ENCODE measurements at places on chromosomes 7 and 10.
A peak's percentile ranks its signal among the peaks of the same experiment; 100 is the strongest.

GRCh38 chr7:93817004-93817403 lies 73.5 kb downstream of the TFPI2 start:
- DNase-seq, result peak; percentile 3

DNA sequence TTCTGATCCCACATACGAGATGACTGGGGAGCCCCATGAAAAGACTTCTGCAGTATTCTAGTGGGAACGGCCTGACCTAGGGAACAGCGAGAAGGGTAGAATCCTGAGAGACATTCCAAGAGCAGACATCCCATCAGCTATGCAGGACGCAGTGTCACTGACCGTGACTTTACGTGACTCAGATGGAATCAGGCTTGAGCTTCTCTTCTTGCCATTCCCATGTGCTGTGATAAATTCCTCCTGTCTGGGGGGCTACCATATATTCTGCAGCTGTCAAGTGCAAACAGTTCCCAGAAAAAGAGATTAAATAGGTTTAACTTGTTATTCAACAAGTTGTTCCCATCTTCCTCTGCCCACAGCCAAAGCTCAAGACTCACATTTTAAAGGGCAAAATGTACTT lies 73.1 kb upstream of the PDE1C start:
- DNase-seq, result no peak

DNA sequence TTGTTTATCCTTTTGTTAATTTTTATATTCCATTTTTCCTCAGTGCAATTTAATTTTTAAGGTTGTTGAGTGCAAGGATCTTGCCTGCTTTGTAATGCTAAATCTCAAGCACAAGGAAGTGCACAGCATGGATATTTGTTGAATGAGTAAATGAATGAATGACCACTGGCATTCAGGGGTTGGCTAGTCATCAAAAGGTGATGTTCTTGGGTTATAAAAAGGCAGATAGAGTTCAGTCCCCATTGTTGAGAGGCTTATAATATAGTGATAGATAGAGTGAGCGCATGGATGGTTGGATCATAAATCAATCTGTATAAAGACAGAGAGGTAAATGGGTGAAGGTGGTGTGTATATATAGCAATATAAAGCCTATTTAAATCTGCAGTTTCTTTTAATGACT lies 193.2 kb upstream of the KLF6 start:
- DNase-seq, result no peak

GRCh38 chr7:2759736-2760097 lies 71.7 kb downstream of the AMZ1 start:
- DNase-seq, result peak; percentile 5

DNA sequence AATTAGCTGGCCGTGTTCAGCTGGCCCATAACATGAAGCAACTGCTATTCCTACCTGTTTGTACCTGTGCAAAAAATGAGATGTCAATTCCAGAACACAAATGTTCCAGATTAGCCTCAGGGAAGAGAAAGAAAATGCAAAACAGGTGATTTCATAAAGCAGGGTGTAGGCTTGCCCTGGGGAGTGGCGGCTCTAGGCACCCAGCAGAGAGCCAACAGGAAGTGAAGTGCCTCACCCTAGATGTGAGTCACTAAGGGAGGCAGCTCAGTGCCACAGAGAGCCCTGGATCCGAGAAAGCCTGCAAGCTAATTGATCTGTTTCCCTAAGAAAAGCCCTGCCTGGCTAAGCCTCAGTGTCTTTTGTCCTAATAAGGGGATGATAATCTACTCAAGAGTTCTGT lies 240.0 kb downstream of the ARHGAP21 start:
- no peak for DNase-seq

GRCh38 chr10:66792441-66792840 lies 133.4 kb upstream of the LRRTM3 start:
- no peak for DNase-seq

DNA sequence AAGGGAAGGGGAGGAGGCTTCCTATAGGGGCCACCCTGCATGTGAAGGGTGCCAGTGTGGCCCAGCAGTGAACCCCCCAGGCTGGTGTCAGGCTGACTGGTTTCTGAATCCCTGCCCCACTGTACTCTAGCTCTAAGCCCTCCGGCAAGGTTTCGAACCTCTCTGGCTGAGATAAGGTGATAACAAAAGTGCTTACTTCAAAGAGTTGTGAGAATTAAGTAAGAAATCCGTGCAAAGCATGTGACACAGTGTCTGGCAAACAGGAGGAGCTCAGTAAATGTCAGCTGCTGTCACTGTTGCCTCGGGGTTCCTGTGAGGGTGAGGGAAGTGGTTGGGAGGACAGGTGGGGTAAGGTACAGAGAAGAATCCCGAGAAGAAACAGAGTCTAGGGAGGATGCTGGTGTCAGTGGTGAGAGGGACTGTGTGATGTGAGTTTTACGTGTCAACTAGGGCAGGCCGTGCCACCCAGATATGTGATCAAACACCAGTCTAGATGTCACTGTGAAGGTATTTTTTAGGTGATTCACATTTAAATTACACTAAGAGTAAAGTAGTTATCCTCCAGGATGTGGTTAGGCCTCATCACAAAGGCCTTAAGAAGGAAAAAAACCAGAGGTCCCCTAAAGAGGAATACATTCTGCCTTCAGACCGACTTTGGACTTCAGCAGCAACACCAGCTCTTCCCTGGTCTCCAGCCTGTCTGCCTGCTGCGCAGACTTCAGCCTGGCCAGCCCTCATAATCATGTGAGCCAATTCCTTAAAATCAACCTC lies 64.4 kb downstream of the BPGM start:
- no peak for DNase-seq

DNA sequence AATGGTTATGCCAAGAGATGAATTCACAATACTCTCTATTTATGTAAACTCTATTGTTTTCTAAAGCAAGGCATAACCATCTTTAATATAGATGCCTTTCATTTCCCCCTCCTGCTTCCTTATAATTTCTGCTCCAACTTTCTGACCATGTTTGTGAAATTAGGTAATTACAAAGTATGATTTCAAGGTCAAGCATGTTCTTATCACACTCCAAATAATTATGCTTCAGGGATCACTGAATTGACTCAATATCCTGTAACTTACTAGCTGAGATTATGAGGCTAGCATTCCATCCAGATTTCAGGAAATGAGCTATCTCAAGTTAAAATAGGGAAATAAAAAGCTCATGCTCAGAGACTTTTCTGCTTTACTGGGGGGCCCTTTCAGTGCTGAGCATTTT lies 655.9 kb upstream of the IGFBP3 start:
- no peak for DNase-seq

DNA sequence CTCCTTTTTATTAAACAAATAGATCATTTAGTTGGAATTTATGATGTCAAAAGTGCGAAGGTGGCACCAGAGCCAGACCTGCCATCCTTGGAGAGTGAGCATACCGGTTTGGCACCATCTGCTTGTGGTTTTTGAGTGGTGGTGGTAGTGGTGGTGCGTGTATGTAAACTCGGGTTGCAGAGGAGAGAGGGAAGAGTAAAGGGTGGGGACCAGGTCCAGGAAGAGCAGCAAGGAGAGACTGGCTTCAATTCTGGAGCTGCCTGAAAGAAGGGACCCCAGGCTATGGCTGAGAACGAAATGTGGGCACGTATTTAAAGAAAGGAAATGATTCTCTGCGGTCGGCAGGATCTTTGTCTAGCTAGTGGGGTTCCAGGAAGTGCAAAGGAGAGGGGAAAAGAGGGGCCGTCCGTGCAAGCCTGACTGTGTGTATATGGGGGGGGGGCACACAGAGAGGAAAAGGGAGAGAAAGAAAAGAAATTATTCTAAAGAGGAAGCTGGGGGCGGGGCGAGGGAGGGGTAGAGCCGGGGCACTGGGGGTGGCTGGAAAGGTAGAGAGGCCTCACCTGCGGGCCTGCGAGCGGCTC lies 448 bp upstream of the GOLGA7B start:
- DNase-seq, result peak; percentile 47

- DNase-seq, result no peak
Observed at GRCh38 chr10:24898501-24898900, 53.9 kb downstream of the PRTFDC1 start.

DNA sequence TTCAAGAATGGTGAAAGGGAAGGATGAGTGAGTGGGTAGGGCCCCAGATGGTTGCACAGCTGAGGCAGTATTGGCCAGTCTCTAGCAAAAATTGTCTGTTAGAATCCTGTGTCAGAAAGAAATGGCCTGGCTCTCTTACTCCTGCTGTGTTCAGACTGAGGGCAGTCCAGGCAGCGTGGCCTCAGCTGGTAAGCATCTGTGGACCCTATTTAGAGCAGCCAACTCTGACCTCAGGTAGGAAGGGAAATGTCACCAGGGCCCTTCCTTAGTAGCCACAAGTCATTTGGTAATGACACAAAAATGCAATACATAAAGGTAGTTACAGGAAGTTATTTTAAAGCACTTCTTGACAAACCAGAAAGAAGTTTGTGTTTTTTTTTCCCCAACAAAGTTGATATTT lies 1194.7 kb downstream of the CNTNAP2 start:
- DNase-seq, result no peak

- peak; percentile 1 for DNase-seq
Observed at GRCh38 chr10:35433851-35434426, 97.6 kb downstream of the CCNY start.

- peak; percentile 53 for DNase-seq
Observed at GRCh38 chr10:60816628-60817397, 38.5 kb downstream of the CDK1 start.

DNA sequence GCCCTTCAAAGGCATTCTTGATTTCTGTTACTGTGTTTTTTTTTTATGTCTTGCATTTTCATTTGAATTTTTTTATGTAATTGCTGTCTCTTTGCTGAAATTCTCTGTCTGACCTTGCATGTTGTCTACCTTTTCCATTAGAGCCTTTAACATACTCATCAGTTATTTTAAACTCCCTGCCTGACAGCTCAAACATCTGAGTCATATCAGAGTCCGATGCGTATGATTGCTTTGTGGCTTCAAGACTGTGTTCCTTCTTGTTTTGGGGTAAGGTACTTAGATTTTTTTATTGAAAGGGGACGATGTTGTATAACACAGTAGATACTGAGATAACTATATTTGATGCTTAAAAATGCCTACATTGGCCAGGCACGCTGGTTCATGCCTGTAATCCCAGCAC lies 9.7 kb upstream of the TARP start:
- DNase-seq, result no peak

DNA sequence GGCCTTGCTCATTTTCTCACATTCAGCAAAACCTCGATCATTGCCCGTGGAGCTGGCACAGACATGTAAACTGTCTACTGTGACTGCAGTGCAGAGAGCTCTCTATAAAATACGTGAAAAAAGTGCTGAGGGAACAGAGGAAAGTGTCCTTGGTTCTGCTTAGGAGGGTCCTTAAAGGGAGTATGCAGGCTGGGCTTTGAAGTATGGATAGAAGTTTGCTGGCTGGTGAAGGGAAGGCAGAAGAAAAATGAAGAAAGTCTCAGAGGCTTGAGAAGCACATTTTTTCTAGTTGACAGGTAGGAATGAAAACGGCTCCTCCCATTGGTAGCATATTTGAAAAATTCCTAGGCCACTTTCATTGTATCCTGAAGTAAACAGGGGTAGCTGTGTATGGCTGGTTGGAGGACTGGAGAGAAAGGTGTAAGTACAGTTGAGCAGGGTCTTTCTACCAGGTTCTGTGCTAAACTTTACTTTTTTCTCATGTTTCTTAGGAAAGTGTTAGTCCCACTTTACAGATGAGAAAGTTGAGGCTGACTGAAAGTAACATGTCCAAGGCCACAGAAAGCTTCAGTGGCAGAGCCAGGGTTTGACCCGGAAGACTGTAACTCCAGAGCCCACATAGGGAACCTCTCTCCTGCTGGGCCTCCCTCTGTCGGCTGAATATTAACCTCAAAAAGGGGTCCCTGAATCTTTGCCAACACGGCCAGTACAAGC lies 63.0 kb upstream of the PPIF start:
- no peak for DNase-seq

- DNase-seq, result no peak
Observed at GRCh38 chr10:119061352-119061751, 19.3 kb downstream of the EIF3A start.

DNA sequence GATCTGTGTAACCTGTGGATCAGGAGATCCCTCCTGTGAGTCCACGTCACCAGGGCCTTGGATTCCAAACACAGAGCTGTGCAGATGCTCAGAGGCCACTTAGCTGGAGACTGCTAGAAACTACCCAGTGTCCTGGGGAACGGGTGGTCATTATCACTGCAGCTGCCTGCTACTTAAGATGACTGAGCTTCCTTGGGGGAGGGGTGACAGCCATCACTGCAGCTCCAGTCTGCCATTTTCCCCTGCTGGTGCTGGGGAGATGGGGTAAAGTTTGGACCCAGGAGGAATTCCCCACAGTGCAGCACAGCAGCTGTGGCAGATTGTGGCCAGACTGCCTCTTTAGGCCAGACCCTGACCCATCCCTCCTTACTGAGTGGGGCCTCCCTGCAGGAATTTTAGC lies 78.8 kb upstream of the VOPP1 start:
- DNase-seq, result no peak

DNA sequence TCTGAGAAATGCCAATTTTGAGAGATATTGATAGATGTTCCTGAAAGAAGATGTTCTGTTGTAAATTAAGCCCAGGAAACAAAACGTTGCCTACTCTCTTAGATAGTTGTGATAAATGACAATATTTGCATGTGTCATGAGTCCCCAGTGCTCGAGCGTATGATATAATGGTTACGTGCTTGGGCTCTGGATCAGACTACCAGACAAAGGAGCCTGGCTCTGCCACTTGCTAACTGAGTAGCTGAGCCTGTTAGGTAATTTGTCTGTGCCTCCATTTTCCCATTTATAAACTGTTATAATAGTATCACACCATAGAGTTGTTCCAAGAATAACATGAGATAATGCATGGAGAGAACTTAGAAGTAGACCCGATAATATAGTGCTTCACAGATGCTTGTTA lies 1.8 kb downstream of the A1CF start:
- DNase-seq, result no peak

- no peak for DNase-seq
Observed at GRCh38 chr7:116501425-116502167, 2.1 kb downstream of the CAV2 start.

DNA sequence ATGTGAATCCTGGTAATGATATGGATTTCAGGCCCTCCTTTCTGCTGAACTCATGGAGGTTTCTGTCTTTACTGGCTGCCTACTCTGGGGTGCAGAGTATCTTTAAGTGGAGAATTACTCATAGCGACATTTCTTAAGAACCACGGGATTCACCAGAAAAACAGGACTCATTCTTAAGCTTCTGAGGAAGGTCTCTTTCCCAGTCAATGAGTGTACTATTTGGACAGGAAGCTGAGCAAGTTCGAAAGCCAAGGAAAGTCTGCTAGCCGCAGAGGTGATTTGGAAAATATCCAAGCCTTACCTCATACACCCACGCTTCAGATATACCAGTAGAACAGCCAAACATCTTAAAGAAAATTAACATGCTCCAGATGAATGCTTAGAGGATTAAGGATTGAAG lies 377.6 kb upstream of the MYO3A start:
- DNase-seq, result no peak

- no peak for DNase-seq
Observed at GRCh38 chr7:14846405-14846804, 56.1 kb downstream of the DGKB start.

GRCh38 chr7:2508327-2509215 lies 11.0 kb upstream of the LFNG start:
- no peak for DNase-seq

DNA sequence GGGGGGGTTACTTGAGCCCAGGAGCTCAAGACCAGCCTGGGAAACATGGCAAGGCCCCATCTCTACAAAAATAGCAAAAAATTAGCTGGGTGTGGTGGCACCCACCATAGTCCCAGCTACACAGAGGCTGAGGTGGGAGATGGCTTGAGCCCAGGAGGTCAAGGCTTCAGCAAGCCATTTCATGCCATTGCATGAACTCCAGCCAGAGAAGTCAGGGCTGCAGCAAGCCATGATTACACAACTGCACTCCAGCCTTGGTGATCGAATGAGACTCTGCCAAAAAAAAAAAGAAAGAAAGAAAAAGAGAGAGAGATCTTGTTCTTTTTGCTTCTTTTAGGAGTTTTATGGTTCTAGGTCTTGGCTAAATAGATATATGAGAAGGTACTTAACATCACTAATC lies 200.2 kb upstream of the PHYHIPL start:
- no peak for DNase-seq

All from NCI-H2081 (cell line).